Stimulated activated CD8-positive, alpha-beta memory T cell treated with anti-CD3 and anti-CD28 coated beads, Interleukin-2, amount 100 ng/mL, for 1 hour (primary cell): ENCODE measurements at places on chromosomes 2 and 18.
A peak's percentile ranks its signal among the peaks of the same experiment; 100 is the strongest.

DNA sequence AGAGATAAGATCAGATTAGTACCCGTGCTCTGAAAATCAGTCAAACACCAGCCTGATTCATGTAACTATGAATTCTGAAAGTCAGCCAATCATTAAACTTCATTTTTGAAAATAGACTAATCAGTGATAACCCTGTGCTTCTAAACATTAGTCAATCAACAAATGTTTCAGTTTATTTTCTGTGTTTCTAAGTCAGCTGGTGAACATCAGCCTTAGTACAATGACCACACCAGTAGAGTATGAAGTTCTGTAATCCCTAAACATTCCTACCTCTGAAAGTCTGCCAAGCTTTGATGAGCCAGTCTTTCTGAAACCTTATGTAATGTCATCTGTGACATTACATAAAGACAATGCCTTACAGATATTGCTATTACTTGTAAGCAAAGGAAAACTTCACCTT, 807.4 kb upstream of the CRIM1 start:
- DNase-seq = no peak

- no peak for DNase-seq
These were observed 94.4 kb upstream of the NEUROD1 start for GRCh38 chr2:181774685-181775084.

GRCh38 chr2:128644718-128645256, 326.1 kb upstream of the HS6ST1 start:
- no peak for DNase-seq

DNA sequence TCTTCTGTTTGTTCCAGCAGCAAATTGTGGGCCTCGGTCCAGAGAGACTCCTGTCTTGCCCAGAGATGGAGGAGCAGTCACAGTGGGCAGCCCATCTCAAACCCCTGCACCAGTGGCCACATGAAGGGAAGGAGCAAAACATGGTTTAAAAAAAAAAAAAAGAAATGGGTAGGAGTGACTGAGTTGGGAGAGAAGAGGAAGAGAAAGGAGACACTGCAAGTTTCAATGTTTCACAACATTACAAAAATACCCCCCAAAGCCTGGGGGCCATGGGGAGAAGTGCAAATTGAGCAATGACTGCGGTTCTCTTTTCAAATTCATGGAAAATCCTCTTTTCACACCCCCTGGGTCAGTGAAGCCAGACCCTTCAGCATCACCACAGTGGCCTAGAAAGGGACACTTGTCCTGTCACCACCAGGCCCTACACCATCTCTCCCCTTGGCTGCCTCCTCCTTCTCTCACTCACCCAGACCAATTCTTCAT, 117.1 kb downstream of the ZFP36L2 start:
- DNase-seq = no peak

DNA sequence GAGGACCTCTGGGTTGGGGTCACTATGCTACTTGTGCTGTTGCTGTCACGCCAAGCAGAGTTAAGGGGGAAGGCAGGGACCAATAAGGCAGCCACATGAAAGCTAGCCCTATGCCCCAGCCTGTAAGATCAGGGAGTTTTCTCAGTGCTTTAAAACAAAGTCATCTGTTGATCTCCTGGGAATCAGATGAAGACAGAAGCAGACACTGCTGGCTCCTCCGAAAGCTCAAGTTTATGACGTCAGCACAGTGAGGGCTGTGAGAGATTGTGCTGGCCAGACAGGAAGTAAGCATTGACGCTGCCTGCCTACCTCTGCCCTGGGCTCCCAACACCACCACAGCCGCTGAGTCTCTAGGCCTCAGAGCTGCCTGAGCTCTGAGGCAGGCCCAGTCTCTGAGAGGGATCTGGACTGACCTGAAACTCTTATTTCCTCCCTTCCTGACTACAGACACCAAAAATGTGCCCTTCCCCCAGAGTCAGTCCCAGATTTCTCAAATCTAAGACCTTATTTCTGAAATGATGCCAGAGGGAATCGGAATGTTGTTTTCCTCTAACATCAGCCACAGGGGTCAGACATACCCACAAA, 118.1 kb upstream of the EPAS1 start:
- peak; percentile 20 for DNase-seq

DNA sequence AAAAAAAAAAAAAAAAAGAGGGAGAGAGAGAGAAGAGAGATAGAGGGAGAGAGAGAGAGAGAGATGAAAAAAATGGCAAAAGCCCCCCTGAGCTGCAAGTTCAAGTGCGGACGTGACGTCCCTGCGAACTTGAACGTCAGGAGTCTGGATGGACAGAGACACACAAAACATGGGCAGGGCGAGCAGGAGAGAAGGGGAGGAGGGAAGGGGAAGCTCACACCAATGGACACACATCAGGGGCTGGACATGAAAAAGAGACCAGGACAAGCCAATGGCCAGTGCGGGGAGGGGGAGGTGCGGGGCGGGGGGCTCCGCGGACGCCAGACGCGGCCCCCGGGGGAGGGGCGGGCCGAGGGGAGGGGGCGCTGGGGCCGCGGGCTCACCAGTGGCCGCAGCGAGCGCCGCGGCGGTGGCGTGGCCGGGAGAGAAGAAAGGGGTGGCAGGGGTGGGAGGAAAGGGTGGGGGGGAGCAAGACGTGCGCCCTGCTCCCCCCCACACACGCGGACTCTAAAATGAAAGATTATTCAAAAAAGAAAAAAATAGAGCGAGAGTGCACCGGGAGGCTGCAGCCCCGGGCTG, at the start of gene BCL11A:
BCL11A (minus strand) TSS at position 160 of the 579 bp plus-strand sequence. CDS start 384 bp downstream, outside the sequence.
- no peak for DNase-seq
